ENCODE measurements at places on chromosomes 5 and 9. TPM values are rescaled to one million over a fixed set of nuclear protein-coding genes. Genes with fewer than 3 reads are reported as not detected.

GRCh38 chr5:53008751-53009150 is 19.6 kb downstream of the ITGA2 start:
- no peak for DNase-seq

DNA sequence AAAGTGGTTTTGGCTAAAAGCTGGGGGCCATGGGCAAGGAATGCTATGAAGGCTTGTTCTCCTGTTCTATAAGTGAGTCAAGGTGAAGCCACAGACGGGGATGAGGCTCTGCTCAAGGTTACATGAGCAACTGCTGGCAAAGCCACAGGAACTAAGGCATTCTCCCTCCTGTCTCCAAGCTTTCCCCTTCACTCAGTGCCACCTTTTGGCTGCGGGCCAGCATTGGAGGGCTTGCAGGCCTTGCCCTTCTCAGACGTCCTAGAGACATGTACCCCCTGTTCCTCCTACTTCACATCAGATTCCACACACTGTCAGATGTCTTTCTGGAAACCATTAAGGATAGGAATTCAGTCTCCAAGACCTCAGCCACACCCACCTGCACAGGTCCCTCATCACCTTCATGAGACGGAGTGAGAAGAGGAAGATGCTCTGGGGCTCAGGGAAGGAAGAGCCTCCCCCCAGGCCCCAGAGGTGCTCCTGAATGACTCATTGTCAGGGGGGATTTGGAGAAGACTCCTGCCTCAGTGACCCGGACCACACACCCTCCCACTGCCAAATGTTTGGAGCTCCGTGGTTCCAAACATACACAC is 20.5 kb upstream of the MEIKIN start:
- no peak for DNase-seq

GRCh38 chr9:81053298-81054025 is 635.9 kb downstream of the TLE1 start:
- DNase-seq: no peak

DNA sequence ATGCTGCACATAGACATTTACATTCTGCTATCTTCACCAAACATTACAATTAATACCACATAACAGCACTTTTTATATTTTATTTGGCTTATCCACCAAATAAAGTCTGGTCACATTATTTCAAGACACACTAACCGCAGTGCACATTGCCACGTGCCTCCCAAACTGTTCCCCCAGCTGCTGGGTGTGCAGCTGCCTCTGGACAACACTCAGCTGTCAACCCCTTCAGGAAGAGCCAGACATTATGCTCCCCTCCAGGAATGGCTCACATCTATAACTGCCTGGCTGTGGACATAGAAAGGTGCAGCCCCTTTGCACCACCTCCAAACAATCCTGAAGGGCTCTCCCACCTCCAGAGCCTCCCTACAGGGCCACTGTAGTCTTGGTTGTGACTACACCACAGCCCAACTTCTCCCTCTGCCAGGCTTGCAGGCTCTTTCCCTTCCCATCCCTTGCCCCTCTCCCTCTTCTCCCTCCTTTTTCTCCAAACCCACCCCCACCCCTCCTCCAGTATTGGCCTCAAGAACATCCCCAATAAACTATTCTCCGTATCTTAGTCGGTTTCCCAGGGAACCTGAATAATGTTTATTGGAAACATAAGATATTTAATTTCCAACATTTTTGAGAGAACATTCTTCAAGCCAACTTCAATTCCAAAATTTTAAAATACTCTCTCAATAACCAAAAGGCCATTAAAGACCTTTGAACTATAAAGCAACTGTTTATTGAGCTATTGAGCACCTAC is 372.3 kb downstream of the CTNND2 start:
- no peak for DNase-seq

Gene SHROOM1
- polyA plus RNA-seq: 10.8 TPM

Gene HTR4
- polyA plus RNA-seq: 0.08 TPM

- no peak for DNase-seq
These were observed 19.1 kb downstream of the PTGS1 start for GRCh38 chr9:122389799-122390481.

Gene ITGA2
- 27.8 TPM for polyA plus RNA-seq

- peak; percentile 41 for DNase-seq
These were observed 828.1 kb upstream of the GRAMD2B start for GRCh38 chr5:125595095-125595494.

Gene ARID3C
- not detected for polyA plus RNA-seq

DNA sequence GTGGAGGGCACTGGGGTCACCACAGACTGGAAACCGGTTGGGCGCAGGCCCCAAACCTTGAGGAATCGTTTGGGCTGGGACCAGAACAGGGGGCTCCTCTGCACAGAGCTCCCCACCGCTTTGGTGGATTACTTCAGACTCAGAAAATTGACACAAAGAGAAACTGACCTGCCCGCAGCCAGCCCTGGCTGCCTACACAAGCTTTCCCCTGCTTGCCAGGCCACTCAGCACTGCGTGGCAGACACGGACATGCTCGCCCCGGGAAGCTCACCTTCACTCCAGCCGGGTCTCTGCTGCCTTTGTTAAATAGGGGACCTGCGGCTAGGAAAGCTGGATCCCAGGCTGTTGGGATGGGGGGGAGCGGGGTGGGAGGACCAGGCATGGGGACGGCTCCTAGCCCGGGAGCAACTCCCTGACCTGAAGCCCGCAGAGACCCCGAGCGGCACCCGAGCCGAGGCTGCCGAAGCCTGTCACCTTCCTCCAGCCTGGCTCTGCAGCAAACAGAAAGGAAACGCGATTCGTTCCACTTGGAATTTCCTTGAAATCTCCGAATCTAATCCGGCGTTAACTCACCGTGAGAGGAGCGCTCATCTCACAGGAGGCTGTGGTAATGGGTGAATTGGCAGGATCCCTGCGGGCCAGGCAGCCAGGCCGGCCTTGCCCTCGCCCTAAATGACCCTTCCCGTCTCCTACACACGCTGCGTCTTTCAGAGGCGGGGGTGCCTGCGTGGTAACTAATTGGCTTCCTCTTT is 8.8 kb downstream of the PAX5 start:
- DNase-seq: no peak

- no peak for DNase-seq
These were observed 152.5 kb downstream of the MUSK start for GRCh38 chr9:110821064-110821463.

GRCh38 chr5:129962506-129962905 is 58.2 kb downstream of the CHSY3 start:
- DNase-seq: no peak

DNA sequence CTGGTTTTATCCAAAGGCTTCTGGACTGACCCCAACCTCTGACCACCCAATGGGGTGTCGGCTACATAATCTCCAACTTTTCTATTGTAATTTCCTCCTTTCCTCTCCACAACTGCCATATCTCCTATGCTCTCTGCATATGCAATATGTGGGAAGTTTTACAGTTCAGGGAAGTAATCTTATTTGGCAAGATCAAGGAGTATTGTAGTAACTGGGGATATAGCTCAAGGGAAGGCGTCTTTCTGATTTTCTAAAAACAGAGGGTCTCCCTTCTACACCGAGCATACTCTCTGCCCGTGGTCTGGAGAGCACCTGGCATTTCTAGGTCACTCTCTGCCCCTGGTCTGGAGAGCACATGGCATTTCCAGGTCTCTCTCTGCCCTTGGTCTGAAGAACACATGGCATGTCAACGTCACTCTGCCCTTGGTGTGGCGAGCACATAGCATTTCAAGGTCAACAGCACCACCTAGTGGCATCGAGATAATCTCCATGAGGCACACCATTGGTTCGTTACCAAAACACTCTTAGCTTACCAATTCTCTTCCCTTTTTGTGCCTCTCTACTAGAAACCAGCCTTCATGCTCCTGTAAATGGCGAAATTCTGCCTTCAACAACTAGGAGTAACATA is 616.4 kb upstream of the NUDT12 start:
- no peak for DNase-seq

- DNase-seq: no peak
These were observed 67.7 kb upstream of the UBTD2 start for GRCh38 chr5:172351240-172351778.

Gene CLINT1
- polyA plus RNA-seq: 144 TPM

GRCh38 chr9:37575921-37576721 is at the start of gene FBXO10:
Gene FBXO10 (minus strand): TSS chr9:37576380. CDS start chr9:37541768, 34,612 bp downstream.
- DNase-seq: no peak

Gene WDR38
- 0.37 TPM for polyA plus RNA-seq

- DNase-seq: no peak
These were observed 13.8 kb upstream of the PLEKHG4B start for GRCh38 chr5:77957-78804.

- DNase-seq: no peak
These were observed 91.6 kb upstream of the FSTL4 start for GRCh38 chr5:133703935-133704334.

DNA sequence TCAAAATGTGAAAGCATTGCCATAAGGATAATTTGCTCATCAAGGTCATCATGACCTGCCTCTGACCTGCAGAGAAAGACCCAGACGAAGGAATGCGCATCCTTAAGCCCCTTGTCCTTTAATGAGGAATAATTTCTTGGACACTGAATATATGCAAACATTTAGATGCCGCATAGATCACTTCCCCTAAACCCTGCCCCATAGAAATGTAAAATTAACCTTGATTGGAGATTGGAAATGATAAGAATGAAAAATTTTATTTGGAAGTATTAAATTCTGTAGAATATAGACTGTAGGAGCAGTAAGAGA is 233.1 kb downstream of the ARHGAP26 start:
- no peak for DNase-seq

DNA sequence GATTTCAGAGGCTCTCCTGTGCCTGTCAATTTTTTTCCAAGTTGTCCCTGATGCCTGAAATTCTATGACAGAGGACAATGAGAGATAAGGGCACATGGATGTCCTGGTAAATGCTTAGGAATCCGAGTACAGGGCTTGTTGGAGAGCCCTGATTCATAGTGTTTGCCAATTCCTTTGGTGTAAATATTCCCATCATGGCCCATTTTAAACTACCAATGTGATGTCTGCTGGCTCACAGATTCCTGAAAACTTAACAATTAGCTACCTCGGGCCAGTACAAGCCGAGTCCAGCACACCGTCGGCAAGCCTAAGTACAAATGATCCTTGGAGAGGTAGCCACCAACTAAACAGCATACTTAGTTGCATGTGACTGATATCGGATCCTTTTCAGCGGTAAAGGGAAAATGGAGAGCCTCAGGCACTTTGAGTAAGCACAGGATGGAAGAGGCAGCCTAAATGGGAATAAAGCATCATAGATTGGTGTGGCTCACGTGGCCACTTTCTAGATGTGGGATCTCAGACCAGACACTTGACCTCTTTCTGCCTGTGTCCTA is 3.6 kb downstream of the ITK start:
- DNase-seq: no peak

DNA sequence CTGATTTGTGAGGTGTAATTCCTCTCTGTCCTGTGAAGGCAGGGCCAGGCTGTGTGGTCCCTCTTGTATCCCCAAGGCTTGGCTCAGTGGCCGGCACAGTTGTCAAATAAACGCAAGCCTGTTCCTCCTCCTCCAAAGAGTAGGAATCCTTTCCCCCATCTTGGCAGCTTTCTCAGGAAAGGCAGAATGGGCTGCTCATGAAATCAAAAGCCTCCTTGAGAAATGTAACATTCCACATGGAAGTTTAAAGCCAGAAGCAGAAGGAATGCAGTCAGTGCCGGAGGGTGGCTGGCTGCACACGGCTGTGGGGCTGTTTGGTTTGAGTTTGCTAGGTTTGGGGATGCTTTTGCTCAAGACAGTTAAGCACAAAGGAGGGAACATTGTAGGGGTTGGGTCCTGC is 34.5 kb upstream of the MED10 start:
- no peak for DNase-seq

DNA sequence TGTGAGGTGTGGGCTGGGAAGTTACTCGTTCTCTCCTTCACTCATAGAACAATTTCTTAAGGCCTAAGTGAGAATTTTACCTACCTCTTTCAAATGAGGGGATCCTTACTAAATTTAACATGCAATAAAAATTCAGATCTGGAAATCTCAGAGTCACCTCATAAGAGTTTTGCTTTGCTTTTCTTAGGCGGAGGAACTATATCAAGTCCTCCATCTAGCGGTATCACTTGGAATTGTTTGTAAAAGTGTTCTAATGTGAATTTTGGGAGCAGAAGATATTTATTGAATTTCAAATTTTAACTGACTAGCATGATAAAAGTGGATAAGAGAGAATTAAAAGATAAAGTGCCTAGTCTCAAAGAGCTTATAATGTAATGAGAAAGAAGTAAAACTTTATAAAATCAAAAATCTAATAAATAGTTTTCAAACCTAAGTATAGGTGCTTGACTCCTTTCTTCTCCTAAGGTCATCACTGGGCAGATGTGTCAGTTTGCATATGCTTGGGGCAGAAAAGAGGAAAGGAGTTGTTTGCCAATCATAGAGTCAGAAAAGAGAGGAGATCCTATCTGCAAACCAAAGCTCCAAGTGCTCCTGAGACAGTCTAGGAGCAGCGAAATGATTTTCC is 145.7 kb upstream of the DAB2 start:
- DNase-seq: no peak

DNA sequence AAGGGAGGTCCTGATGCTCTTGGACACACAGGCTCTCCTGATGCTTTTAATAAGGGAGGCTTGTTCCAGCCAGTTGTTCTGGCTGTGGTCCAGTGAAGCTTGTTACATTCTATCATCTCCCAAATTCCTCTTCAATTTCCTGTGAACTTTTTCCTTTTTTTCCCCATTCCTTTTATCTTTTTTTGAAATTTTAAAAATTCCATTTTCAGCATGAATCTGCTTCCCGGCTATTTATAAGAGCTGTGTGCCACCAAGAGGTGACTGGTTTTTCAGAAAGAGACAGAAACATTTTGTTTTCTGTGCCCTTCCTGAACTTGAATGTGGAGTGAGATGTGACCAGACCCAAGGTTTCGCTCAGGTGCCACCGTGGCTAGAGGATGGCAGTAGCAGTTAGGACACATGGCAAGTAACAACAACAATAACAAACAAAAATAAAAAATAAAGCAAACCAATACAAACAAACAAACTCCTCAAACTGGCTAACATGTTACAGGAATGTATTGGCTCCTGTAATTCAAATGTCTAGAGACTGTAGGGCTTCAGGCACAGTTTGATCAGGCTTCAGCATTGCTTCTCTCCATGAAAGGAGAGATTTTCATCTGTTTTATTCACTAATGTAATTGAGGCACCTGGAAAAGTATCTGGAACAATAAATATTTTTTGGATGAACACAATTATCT is 121.1 kb downstream of the BOD1 start:
- no peak for DNase-seq

DNA sequence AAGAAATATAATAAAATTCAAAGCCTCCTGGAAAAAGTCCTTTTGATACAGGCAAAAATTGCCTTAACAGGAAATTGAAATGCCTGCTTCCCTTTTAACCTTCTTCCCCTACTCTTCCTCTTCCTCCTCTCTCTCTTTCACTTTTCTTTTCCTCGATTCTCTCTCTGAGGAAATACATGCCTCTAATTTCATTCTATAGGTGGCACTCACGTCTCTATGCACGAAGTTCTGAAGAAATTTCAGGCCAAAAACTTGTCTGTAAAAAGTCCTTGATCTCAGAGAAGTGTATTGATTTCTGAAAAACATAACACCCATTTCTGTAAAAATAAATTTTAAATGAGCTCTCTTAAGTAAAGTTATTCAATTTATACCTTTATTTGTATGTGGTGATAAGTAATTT is 371.7 kb upstream of the IRX4 start:
- DNase-seq: no peak

Gene NFIB
- 18.1 TPM for polyA plus RNA-seq

GRCh38 chr9:21030389-21031035 is 928 bp downstream of the HACD4 start:
- no peak for DNase-seq
